ENCODE measurements at places on chromosomes 7 and 10. TPM values are rescaled to one million over a fixed set of nuclear protein-coding genes. Genes with fewer than 3 reads are reported as not detected.

DNA sequence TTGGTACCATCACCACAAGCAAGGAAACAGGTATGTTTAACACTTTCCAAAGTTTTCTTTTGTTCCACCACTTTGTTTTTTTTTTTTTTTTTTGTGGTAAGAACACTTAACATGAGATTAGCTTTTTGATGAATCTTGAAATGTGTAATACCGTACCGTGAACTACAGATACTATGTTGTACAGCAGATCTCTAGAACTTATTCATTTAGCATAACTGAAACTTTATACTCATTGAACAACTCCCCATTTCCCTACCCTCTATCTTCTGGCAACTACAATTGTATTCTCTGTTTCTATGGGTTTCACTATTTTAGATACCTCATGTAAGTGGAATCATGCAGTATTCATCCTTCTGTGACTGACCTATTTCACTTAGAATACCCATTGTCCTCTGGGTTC is 162.7 kb upstream of the ITGB1 start:
- no peak for DNase-seq

DNA sequence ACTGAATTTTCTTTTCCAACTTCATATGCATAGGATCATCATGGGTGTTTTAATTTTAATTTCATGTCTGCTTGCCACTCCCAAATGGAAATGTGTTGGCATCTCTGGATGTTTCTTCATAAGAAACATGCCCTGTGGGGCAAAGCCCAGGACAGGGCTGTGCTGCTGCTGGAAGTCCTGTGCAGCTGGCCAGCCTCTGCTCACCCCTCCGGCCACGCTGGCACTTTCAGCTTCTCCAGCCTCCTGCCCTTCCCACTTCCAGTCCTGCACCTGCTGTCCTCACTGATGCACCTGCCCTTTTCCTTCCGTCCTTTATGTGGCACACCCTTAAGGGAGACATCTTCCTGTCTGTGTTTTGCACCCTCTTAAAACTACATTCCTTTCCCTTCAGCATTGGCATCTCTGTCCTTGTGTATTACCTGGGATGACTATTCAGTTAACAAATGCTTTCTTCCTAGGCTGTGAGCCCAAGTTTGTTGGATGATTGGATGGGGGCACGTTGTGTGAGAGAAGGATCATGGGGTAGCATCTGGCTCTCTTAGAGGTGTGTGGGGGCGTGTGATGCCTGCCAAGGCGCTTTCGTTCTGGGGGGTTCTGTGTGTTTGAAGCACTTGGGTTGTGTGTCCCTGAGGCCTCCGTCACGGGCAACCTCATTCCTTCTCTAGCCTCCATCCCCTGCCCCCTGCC is 56.8 kb downstream of the TCF7L2 start:
- no peak for DNase-seq

DNA sequence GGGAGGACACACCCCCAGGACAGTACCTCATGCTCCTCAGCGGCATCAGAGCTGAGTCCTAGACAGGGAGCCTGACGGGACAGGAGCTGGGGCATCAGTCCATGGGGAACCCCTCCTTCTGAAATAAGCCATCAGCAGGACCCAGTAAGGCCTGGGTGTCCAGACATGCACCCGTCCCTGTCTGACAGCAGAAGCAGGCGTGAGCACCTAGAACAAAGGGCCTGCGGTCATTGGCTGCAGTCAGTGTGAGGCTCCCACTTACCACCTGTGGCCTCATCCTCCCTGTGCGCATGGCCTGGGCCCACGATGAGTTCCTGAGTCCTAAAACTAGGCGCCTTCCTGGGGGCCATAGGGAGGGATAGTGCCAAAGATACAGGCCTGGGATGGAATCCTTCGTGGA is 484.7 kb downstream of the PTPRN2 start:
- DNase-seq: no peak

The PTF1A gene
- not detected for total RNA-seq

The TNKS2 gene
- 17.6 TPM for total RNA-seq
